ENCODE measurements at places on chromosomes 3 and 15.

DNA sequence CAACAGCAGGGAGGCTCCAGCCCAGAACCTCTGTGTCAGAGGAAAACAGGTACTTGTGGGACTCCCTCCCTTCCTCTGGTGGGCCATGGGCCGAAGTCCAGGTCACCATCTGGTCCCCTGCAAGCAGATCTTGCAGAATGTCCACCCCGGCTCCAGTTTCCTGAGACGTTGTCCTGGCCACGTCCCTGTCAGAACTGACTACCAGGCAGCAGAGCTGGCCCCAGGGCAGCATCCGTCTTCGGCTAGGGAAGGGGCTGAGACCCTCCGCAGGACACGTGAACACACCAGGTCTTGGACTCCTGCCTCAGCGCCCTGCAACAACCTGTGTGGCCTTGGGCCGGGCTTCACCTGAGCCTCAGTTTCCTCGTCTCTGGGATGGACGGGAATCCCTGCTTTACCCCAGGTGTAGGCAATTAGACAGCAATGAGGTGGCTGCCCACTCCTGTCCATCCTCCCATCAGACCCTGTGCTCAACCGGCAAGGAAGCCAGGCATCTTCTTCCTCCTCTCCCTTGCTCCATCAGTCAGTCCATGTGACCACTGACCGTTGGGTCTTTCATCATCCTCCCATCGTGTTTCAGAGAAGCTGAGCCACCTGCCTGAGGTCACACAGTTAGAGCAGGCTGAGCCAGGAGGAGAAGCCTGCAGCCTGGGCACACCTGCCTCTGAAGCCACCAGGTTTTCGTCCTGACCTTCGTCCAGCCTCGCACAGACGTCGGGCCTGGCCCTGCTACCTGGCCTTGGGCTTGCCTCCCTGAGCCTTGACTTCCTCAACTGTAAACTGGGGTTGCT is 8.9 kb upstream of the PRKCD start:
- no peak for DNase-seq

GRCh38 chr15:34753236-34753894 is 1.4 kb downstream of the GJD2 start:
- no peak for DNase-seq

GRCh38 chr3:9253327-9253726 is 3.9 kb upstream of the SRGAP3 start:
- DNase-seq, result no peak

DNA sequence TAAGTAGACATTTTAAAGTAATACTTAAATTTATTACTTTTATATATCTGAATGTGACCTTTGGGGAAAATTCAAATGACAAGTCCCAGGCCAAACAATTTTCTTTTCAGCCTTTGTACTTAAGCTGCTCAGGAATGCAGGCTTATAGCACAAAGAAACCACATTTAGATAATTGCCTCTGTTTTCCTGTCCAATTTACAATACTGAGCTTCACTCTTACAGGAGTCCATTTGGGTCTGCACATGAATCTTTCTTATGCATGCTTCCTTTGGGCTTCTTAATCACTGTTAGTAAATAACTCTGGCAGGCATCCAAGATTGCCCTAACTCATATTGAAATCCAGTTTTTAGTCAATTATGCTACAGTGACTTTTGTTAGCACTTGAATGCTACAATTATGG is 459.4 kb upstream of the TGFBR2 start:
- no peak for DNase-seq

DNA sequence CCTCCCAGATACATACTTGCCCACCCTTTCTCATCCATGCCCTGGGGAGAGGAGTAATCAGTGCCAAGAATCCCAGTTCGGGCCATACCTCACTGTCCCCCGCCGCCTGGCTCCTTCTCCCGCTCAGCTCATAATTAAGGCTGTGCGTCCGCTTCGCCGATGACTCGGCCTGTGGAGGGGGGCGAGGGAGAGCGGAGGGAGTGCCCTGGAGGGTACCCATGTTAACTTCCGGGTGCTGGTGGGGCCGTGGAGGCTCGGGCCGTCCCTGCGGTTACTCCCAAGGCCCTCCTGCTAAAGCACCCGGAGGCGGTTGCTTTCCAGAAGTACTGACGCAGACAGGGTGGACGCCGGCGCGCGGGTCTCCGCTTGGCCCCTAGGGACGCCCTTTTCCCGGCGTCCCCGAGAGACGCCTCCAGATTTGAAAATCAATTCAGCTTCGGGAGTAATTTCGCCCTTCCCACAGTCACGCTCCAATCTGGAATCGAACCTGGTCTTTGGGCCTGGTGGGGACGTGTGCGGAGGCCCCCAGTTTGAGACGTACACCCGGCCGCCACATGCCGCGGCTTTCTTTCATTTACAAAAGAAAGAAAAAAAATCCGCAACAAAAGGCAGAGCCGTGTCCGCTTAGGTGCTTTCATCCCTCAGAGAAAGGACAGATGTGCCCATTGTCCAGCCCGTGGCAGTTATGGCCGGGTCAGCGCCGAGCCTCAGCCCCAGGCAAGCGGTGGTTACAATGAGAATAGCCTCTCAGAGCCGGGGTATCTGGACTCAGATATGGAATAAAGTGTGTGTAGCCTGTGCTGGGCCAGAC is 1.0 kb upstream of the ONECUT1 start:
- DNase-seq, result no peak

DNA sequence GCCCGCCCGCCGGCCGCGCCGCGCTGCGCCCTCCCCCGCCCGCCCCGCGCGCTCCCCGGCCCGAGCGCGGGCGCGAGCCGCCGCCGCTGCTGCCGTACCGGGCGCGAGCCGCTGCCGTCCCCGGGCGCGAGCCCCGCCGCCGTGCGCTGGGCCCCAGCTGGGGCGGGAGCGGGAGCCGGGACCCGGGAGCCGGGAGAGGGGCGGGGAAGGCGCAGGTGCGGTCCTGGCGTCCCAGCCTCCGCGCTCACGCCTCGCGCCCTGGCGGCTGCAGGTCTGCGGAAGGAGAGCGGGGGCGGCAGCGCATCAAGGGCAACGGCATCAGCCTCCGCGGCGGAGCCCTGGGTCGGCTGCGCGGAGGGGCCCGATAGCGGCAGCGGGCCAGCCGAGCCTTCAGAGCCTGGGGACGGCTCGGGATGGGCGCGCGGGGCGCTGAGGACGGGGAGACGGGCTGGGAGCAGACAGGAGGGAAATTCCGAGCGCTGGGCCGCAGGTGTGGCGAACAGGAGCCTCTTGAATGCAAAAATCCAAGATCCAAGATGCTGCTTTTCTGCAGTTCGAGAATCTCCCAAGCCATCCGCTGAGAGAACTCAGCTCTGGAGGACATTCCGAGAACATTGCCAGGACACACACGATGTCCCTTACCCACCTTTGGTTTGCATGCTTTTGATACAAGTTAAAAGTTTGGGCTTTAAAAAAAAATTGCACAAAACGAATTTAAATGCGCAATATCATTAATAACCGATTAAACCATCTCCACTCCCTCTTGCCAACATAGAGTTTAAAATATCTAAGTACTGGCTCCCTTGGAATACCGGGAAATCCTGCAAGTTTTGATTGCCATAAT is 251.1 kb downstream of the TJP1 start:
- no peak for DNase-seq

DNA sequence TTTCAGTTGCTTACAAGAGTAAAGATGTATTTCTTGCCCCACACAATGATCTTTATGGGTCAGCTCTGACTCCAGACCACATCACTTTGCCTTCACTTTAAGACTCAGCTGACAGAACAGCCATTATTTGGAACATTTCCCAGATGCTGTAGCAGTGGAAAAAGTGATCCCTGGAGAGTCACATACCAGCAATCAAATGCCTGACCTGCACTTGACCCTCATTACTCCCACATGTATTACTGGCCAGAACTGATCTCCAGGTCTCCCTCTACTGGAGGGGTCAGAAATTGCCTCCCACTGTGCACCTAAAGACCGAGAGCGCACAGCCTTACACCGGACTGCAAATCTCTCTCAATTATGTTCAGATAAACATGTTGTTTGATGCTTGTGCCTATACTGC is 88.6 kb upstream of the ZNF385D start:
- DNase-seq, result no peak
